ENCODE measurements at places on chromosomes 12 and 14. TPM values are rescaled to one million over a fixed set of nuclear protein-coding genes. Genes with fewer than 3 reads are reported as not detected.

The CABP1 gene
- total RNA-seq: 1.4 TPM

The MYH7 gene
- total RNA-seq: 0.81 TPM

DNA sequence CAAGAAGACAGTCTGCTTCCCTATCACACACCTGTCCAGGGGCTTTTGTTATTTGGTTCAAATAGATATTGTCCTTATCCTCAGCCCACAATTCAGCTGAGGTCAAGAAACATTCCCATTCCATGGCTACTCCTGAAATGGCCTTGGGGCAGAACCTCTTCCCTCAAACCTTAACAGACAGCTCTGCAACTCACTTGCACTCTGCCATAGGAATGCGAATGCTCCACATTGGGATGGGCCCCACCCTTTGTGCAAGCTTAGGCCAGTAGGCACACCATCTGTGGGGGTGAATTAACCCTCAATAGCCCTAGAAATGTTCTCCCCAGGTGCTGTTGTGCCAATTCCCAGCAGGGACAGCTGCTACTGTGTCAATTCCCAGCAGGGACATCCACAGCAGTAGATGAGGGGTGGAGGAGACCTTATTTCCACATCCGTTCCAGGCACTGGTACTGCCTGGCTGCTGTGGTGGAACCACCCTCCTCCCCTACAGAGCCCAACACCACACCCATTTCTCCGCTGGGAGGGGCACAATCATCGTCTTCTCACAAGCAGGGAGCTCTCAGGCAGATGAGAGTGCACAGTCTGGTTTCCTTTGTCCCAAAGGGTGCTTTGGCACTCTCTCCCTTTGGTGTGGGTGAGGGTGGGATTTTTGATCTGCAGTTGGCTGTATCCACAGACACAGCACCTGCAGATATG, 42.3 kb upstream of the GLIPR1 start:
- no peak for DNase-seq

The HOXC12 gene
- not detected for total RNA-seq

DNA sequence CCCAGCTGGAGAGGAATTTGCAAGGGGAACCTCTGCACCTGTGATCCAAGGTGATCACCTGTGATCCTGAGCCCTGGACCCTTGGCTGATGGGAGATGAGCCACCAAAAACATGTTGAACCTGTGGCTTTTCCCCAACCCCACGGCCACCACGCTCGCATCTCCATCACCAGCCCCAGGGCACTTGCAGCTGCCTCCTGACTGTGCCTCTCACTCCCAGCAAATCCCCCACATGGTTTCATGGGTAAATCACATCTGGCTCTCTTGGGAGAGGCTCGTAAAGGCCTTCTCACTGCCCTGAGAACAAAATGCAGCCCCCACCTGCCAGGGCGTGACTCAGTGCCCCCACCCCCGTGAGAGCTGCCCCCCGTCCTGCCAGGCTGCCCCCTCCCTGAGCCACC, 76.0 kb downstream of the RFLNA start:
- no peak for DNase-seq

- no peak for DNase-seq
These were observed 17.5 kb downstream of the NIN start for GRCh38 chr14:50813544-50813863.

Measured in thoracic aorta (tissue), 2 donors.